ENCODE measurements at places on chromosomes 2 and 18.
A peak's percentile ranks its signal among the peaks of the same experiment; 100 is the strongest.

GRCh38 chr2:237833546-237833945 lies 25.9 kb upstream of the RAMP1 start:
- no peak for DNase-seq

DNA sequence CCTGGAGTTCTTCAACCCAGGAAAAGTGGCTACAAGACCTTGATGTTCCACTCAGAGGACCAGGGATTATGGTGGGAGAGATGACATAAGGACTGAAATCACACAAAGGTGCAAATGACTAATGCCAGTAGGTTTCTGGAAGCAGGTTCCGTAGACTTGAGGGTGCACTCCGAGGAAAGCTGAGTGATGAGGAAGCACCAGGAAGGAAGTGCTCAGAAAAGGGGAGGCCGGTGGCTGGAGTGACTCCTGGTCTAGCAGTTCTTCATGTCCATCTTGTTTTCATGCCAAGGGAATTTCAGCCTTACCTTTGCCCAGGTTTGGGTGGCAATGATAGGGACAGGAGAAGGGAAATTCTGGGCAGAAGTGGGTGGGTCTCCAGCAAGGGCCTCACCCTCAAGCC lies 74.5 kb downstream of the TMEM17 start:
- no peak for DNase-seq

DNA sequence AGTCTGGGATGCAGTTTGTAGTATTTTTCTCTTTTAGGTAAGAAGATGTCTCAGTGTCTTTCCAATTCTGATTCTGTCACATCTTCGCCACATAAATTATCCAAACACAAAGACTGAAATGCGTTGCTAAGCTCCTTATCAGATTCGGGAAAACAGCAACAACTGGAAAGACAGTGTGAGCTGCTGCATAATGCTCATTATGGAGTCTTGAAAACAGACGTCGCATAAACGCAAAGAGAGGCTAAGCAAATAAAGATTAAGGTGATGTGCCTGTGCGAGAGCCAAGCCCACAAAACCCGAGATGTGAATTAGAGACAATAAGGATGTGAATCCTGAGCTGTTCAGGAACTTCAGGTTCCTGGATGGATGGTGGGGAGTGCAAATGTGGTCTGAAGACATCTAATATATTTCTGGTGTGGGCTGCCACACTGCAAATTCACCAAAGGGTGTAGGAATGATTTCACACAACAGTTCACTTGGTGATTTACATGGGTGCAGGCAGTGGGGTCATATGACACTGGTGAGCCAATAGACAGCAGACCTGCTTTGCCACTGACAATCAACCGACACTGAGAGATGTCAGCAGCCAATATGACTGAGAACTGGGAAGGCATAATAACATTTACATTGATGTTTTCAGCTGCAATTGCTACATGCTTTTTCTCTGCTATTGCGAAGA lies 195.8 kb downstream of the MTX2 start:
- DNase-seq = peak; percentile 44

DNA sequence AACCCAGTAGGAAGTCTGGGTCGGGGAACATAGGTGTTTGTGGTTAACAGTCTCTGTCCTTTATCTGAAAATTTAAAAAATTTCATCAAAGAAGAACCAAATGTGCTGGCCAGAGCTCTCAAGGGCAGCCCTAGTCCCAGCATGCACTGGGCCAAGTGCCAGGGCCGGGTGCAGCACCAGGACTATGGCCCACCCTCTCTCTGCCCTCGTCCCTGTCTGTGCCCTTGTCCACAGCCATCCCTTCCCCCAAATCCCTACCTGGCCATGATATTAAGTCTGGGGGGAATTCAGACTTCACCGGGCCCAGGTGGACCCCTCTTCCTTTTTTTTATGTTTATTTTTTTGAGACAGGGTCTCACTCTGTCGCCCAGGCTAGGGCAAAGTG lies 14.4 kb upstream of the ZFP36L2 start:
- DNase-seq = no peak

- no peak for DNase-seq
Observed at GRCh38 chr18:24153397-24153796, 14.5 kb downstream of the CABYR start.

GRCh38 chr2:108971661-108972566 lies 17.1 kb downstream of the EDAR start:
- no peak for DNase-seq

DNA sequence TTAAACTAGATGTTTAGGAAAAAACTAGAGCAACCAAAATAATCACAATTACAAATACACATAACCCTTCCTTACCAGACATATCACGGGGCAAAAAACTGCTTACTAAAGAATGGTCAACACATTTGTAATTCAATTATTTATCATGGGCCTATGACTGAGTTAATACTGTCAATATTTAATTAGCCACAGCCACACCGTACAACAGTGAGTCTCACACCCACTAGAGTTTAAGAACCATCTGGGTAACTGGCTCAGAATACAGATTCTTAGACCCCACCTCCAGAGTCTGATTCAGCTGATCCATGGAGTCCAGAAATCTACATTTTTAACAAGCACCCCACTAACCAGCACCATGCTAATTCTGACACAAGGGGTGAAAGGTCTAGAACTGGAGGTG lies 14.8 kb downstream of the ATL2 start:
- no peak for DNase-seq

- DNase-seq = no peak
Observed at GRCh38 chr2:170711774-170712652, 3.1 kb upstream of the SP5 start.

- DNase-seq = no peak
Observed at GRCh38 chr2:30439879-30440278, 7.2 kb upstream of the LCLAT1 start.

DNA sequence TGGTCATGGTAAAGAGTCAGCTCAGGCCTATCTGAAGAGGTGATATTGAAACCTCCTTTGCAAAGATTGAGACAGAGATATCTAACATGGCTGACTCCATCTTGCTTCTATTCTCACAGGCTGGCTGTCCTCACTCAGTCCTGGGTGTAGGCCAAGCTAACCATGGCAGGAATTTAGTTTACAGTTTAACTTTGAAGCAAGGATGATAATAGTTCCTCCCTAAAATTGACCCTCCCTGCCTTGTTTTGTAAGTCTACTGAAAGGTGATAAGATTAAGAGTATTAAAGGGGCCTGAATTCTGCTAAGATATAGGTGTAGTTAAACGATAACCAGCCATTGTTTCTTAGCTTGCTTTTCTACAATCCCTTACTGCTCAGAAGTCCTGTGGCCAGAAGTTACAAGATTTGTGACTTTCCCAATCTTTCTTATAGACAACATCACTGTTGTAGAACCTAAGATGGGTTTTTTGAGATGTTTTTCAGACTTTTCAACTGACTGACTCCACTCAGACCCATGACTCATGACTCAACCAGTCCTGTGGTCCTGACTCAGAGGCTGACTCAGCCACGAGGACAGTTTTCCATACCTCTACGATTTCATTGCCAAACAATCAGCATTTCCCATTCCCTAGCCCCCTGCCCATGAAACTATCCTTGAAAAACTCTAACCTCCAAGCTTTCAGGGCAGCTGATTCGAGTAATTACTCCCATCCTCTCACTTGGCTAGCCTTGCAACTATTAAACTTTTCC lies 195.7 kb upstream of the SESTD1 start:
- DNase-seq = no peak

DNA sequence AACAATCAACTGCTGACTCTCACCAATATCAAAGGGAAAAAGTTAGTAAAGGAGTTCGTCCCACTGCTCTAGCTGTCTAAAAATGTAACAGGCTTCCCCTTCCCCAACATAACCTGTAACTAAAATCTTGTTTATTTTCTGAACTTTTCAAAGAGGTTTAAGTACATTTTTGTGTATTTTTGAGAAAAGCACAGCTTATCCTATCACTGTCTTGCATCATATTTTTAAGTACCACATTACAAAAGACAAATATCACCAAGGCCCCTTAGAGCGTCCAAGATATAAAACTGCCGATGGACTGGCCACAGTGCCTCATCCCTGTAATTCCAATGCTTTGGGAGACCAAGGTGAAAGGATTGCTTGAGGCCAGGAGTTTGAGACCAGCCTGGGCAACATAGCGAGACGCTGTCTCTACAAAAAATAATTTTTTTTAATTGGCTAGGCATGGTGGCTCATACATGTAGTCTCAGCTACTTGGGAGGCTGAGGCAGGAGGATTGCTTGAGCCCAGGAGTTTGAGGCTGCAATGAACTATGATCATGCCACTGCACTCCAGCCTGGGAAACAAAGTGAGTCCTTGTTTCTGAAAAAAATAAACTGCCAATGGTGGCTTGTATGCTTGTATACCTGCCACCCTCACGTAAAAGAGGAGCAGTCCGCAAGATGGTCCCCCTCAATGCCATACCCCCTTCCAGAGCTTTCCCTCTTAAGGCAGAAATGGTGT lies 21.2 kb upstream of the LAPTM4A start:
- no peak for DNase-seq

- DNase-seq = no peak
Observed at GRCh38 chr18:61742565-61743429, 150.0 kb downstream of the RNF152 start.

DNA sequence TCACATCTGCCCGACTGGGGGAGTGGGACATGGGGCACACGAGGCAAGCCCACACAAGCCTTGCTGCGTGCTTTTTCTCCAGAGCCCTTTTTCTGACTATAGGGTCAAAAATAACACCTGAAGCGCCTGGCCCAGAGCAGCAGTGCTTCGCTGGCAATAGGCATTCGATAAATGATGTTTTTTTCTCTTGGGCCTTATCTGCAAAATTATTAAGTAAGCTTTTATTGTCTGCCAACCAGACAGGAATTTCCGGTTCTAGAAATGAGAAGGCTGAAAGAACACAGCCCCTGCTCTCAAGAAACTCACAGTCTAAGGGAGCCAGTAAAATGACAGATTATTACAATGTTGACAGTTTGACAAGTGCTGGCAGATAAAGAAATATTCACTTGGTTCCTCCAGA lies 2.7 kb upstream of the TMBIM1 start:
- no peak for DNase-seq

GRCh38 chr2:62456721-62457539 lies 49.1 kb downstream of the TMEM17 start:
- DNase-seq = peak; percentile 50

DNA sequence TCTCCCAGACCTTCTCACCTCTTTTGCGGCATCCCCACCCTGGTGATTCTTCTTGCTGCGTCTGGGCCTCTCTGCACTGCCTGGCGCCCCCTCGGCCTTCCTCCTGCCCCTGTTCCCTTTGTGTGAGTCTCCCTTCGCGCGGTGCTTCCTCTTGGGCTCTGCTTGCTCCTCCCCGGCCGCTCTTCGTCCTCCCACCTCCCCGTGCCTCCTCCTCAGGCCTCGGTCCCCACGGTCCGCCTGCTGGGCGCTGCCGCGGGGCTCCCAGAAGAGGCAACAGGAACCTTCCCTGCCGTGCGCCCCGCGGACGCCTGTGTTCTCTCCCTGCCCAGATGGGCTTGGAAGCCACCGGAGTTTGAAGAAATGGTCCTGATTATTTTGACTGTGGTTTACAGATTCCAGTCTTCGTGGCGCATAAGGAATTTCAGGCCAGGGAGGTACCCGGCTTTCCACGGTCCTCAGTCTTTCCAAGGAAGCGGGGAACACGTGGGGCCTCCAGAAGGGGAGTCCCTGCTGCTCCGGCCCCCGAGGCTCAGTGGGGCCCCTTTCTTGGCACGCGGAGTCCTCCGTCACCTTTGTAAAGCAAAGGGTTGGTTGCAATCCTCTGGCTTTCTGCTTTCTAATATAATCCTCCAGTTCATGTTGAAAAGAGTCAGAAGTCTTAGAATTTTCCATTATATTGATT lies 13.1 kb downstream of the RNU2-63P start:
- DNase-seq = no peak

DNA sequence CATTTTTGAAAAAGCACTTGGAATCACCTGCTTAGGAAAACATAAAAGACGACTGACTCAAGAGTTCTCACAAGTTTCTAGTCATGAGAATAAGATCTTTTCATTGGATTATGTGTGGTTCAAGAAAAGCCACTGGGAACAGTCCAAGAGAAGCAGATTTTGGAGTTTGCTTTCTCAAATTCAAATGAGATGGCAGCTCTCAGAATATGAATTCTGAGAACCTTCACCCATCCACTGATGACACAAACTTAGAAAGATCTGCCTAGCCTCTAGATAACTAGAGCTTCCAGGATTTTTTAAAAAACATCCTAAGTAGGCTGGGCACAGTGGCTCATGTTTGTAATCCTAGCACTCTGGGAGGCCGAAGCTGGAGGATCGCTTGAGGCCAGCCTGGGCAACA lies 26.8 kb downstream of the MEX3C start:
- no peak for DNase-seq

- no peak for DNase-seq
Observed at GRCh38 chr2:147297820-147298219, 547.0 kb upstream of the ACVR2A start.

DNA sequence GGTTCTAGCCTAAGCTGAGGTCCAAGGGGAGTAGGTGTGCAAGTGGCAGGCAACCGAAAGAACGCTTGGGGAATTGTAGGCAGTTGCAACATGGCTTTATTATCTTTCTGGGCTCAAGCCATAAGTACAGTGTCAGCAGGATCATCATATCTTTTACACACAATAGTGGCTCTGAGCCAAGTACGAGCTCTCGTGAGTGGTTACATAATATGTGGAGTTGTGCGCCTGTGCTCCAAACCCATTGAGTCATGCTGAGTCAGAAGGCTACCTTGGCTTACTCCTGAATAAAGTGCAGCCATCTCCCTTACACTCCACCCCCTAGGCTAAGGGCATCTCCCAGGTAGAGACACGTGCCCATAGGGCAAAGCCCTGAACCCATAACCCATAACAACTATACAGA lies 233.9 kb downstream of the SATB2 start:
- no peak for DNase-seq

DNA sequence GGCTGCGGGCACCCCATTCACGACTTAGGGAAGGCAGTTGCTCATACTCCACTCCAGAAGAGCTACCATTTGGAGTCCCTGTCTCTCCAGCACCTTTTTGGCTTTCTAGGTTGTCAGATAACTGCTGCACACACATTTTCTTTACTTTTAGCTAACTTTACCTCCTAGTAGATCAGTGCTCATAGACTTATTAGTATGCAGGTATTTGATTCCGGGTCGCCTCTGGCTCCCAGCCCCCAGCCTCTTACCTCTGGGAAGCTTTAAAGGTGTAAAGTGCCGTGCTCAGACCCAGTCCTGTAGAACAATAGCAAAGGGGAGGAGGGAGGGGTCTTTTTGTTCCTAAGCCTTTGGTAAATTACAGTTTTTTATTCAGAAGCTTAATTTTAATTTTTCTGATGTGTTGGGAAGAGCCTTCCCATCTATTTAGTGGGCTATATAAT lies 102.9 kb downstream of the SPTBN1 start:
- no peak for DNase-seq

GRCh38 chr2:237917696-237918374 lies 49.0 kb upstream of the UBE2F start:
- no peak for DNase-seq
